Smooth muscle cell of the coronary artery (primary cell): ENCODE measurements at places on chromosomes 1 and 21. TPM values are rescaled to one million over a fixed set of nuclear protein-coding genes. Genes with fewer than 3 reads are reported as not detected.

ANKRD35 gene
- 0.45 and 1.4 TPM in 2 replicates for total RNA-seq

IL12RB2 gene
- not detected in 2 replicates for total RNA-seq

SLC6A17 gene
- total RNA-seq, result under 0.01 and 0.82 TPM in 2 replicates

CFAP74 gene
- not detected in 2 replicates for total RNA-seq

TBX19 gene
- 0.53 and 1.4 TPM in 2 replicates for total RNA-seq

E2F2 gene
- 0.15 TPM in 1 of 2 replicates, not detected in the other for total RNA-seq

FAM3B gene
- not detected in 2 replicates for total RNA-seq

HDGF gene
- 138 and 145 TPM in 2 replicates for total RNA-seq

PIGR gene
- total RNA-seq, result not detected in 2 replicates

LYPD8 gene
- total RNA-seq, result 0.30 and 0.35 TPM in 2 replicates

KIAA1614 gene
- total RNA-seq, result 4.7 and 6.6 TPM in 2 replicates

CYP4Z1 gene
- total RNA-seq, result not detected in 2 replicates

WNT4 gene
- under 0.01 and 0.23 TPM in 2 replicates for total RNA-seq

CD34 gene
- total RNA-seq, result 0.82 and 0.90 TPM in 2 replicates

PRAMEF15 gene
- not detected in 2 replicates for total RNA-seq
